Activated gamma-delta T cell treated with anti-CD3 and anti-CD28 coated beads, Interleukin-2, amount 50 U/mL, for 16 hours (primary cell): ENCODE measurements at places on chromosomes 7 and 10.

DNA sequence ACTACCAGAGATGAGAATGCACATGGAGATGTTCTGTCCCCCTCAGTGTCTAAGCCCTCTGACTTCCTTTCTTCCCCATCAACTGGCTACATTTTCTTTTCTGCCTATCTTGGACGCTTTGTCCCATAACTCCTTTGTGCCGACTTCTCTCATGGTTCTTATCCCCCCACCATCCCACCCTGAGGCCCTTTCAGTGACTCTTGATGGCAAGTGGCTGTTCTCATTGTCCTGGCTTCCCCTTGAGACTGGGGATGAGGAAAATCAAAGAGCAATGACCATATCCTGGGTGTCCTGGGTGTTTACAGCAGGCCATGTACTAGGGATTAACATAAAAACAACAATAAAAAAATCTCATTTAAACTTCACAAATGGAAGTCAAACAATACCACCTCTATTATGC lies 18.8 kb upstream of the GGCT start:
- no peak for DNase-seq

- DNase-seq, result no peak
Observed at GRCh38 chr7:23332910-23333612, 33.9 kb downstream of the MALSU1 start.

GRCh38 chr10:22984066-22984465 lies 56.2 kb downstream of the ARMC3 start:
- DNase-seq, result no peak

GRCh38 chr7:116210345-116211005 lies at the start of gene TES:
TSS of gene TES (plus strand) at chr7:116210539. CDS start at chr7:116210708, 169 bp downstream.
- DNase-seq, result peak; percentile 38

DNA sequence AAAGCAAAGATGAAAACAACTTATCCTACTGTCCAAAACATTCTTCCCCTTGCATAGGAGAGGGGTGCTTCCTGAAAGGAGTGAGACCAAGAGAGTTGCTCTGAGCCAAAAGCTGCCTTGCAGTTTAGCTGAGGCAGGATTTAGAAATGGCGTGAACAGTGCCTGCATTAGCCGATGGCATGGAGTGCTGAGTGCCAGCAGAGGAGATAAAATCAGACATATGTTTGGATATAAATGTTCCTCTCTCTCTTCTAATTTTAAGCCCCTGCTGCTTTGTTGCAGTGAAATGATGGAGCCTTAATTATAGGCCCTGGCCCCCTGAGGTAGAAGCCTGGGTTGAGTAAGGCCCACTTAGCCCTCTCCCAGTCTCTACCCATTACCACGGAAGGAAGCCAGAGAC lies 7.1 kb downstream of the LRRC4 start:
- DNase-seq, result no peak

GRCh38 chr7:41777894-41778596 lies 75.2 kb upstream of the INHBA start:
- no peak for DNase-seq

- no peak for DNase-seq
Observed at GRCh38 chr7:12820777-12821176, 133.3 kb downstream of the ARL4A start.

DNA sequence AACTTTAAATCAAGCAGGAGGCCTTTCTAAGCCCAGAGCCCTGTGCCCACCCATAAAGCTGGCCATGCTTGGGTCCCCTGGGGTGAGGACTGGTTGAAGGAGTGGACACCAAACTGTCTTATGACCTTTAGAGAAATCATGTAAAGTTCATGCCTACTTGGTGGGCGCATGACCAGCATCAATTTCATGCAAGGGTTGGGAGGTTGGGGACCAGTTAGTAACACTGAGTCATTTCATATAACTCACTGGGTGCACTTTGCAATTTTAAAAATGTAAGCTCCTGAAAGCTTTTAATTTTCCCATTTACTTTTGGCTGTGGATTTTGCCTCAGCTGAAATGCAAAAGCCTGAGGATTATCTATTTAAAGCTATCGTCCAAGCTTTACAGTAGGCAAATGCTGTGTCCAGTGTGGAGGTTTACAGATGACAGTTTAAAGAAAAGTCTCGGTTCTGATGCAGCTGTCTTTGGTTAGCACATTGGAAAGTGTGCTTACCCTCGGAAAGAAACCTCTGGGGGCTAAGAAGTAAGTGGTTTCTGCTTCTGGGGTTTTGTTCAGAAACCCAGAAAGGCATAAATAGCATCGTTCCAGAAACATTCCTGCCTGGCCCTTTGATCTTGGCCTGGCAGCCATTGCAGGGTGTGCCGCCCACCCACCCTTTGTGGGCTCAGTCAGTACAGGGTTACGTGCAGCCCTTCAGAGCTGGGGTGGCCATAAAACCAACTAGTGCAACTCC lies 48.8 kb upstream of the CHST15 start:
- no peak for DNase-seq

DNA sequence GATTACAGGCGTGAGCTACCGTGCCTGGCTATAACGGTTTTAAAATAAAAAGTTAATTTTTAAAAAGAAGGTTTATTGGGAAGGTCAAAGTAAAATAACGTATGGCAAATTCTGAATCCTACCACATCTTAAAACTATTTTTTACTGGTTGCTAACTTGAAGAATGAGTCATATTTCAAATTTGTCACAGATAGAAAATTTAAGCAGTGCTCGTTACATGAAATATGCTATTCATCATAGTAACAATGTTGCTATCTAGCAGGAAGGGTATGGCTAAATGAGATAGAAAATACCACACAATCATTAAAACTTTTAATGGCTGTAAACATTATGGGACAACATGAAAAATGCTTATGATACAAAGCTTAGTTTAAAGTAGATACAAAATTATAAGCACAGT lies 500.5 kb downstream of the PHTF2 start:
- no peak for DNase-seq

- no peak for DNase-seq
Observed at GRCh38 chr7:36781011-36781738, 56.9 kb upstream of the AOAH start.

GRCh38 chr7:7773334-7774309 lies 55.2 kb upstream of the RPA3 start:
- no peak for DNase-seq

DNA sequence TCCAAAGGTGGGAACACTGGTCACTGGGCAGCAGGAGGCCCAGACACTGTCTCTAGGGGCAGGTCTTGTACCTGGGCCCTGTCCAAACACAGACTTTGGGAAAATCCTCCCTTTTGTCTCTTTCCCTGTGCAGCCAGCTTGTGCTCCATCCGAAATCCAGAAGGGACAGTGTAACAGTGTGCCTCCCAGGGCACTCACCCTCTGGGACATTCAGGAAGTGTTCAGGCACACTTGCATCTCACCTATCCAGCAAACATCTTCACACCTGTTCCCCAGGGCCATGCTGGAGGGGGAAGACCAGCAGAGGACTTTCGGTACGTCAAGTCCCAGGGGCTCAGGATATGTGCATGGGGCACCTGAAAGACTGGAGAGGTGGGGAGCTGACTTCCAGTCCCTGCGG lies 38.9 kb downstream of the TNS3 start:
- DNase-seq, result no peak

DNA sequence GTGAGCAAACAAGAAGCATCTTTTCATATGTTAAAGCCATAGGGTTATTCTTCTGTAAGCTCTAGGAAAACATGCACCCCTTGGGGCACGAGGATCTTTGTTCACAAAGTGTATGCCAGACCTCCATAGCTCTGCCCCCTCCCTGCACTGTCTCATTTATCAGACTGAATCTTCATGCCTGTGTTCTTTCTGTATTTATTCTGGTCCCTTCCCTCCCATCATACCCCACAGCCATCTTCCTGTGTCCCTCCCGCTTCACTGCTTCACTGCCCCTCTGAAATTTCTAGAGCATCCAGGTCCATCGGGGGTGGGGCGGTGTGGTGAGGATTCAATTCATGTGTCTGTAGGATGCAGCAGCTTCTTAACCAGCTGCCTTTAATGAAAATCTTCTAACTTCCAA lies 7.5 kb downstream of the EPHB6 start:
- no peak for DNase-seq

GRCh38 chr7:112485766-112486165 lies 5.0 kb downstream of the LSMEM1 start:
- DNase-seq, result no peak

DNA sequence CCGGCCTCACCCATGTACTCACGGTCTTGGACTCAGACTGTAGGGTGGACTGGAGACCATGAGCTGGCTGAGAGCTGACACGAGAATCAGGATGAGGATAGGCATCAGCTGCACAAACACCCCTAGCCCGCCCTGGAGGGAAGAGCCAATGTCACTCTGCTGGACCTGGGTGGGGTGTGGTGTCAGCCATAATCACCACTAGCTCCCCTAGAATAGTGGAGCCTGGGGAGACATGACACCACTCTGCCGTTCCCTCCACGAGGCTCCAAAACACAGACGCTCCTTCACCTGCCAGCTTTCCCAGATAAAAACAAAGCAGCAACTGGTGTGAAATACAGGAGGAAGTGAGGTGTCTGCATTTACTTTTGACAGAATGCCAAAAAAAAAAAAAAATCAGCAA lies 16.5 kb downstream of the DNAJB12 start:
- DNase-seq, result no peak

DNA sequence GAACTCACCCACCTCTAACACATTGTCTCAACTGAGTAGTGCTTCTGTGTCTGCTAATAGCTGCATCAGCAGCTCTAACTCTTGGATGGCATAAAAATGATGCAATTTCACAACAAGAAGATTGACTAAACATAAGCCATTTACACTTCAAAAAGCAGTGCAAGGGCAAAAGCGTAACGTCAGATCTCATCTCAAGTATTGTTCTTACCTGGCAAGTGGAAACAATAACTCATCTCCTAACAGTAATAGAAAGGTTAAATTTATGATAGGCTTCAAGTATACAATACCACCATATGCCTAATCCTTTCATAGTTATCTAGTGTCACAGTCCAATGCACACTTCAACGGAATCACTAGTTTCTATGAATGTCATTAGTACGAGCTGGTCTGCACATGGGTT lies 14.8 kb downstream of the TPK1 start:
- DNase-seq, result no peak

DNA sequence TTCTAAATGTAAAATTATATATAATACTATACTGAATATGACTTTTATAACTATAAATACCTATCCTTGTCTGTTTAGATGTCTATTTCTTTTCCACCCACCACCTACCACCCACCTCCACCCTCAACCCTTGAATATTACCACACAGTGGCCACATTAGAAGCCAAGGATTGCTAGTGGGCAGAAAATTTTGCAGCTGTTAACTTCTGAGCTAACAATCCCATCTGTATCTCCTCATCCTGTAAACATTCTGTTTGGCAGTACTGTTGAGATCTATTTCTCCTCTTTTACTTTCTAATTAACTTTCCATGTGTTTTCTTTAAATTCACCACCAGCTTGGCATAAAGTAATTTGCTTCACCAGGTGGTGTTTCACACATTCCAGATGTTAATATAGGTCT lies 281.1 kb upstream of the BMPER start:
- DNase-seq, result no peak

DNA sequence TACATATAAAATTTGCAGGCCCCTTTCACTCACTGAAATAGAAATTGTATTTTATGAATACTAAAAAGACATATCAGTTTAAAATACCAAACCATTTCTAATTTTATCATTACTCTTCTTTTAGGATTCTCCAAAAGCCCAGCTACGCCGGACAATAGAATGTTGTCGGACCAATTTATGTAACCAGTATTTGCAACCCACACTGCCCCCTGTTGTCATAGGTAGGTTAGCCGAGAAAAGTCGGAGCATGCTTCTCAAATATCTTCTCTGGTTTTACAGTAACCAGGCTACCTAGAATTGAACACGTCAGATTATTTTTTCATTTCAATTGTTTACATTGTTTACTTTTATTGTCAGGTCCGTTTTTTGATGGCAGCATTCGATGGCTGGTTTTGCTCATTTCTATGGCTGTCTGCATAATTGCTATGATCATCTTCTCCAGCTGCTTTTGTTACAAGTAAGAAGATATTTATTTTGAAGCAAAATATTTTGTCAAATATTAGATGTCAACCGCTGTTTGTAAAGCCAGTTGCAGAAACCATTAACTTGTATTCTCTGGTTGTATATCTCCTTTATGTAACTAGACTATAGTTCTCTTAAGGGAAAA lies 57.6 kb downstream of the MMRN2 start:
- peak; percentile 14 for DNase-seq

GRCh38 chr7:157684157-157684908 lies 347.5 kb downstream of the DNAJB6 start:
- DNase-seq, result no peak

DNA sequence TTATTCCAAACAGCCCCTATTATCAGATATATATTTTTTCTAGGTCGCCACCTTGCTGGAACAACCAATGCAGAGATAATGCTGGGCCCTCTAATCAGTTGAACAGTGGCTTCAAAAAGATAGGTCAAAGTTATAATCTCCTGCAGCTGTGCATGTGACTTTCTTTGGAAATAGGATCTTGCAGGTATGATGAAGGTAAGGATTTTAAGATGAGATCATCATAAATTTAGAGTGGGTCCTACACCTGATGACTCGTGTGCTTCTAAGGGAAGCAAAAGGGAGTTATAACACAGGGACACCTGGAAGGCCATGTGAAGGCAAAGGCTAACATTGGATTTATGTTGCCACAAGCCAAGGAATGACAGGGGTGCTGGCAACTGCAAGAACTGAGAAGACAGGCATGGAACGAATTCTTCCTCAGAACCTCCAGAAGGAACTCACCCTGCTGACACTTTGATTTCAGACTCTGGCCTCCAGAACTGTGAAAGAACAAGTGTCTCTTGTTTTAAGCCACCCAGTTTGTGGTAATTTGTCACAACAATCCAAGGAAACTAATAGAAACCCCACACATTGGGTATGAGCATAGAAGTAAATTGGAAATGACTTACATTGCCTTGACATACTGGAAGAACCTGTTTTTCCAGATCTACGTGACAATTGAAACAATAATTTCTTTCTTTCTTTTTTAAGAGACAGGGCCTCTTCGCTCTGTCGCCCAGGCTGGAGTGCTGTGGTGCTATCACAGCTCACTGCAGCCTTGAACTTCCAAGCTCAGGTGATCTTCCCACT lies 34.4 kb downstream of the CCDC71L start:
- no peak for DNase-seq
